ENCODE measurements at places on chromosomes 3 and 15.

- no peak for DNase-seq
Measured at GRCh38 chr15:86362555-86362954, 282.9 kb downstream of the AGBL1 start.

DNA sequence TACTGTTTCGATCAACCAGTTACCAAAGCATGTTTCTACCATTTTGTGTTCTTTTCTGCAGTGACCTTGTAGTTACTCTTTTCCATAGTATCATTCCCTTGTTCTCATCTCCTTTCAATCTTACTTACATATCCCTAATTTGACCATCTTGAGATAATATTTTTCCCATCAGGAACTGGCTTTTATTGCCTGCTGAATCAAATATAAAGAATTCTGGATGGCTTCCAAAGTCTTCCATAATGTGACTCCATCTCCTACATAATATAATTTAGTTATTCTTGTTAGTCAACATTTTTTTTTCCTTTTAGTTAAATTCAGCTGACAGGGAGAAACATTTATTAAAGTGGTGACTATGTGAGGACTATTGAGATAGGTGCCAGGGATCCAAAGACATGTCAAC, 7.0 kb downstream of the USP8 start:
- DNase-seq: no peak

DNA sequence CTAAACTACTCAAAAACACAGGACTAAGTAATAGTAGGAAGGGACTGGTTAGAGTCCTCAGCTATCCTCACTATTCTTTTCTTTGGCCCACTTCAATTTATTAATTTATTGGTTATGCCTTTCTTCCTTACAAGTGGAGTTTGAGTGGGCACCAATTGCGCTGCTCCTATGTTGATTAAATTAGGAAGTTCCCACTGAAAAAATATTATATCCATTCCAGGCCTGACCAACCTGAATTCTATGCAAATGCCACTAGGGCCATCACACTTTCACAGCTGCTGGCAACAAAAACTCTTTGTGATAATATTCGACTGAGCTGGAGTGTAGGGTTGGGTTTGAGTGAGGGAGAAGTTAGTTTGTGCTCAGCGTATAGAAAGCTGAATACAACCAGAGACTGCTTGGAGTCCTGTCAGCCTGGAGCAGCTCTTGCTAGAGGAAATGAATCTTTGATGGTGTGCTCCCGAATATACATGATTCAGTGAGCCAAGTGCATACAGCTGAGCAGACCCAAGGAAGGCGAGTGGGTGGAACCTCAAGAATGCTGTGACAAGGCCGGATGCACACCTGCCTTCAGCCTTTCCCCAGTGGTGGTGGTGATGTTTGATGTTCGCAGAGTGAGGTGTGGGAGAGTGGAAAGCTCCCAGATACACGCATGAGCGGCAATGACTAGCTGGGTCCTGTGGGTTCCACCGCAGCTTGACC, 1.5 kb downstream of the ARHGEF3 start:
- no peak for DNase-seq

- no peak for DNase-seq
Measured at GRCh38 chr3:51173518-51174271, 211.4 kb upstream of the MANF start.

DNA sequence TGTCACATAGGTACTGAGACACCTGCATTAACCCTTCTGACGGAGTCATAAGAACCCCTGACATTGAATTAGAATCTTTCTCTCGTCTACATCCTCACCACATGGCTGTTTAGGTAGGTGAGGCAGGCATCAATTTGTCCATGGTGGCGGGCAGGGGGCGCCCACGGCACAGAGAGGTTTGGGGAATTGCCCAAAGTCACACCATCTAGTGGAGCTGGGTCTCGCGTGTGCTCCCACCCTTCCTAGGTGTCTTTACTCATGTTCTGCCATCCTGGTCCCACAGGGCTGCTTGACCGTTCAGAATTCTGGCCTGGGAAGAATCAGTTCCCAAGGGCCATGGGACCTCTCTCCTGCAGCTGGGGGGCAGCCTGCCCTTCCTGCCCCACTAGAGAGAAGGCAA, 14.7 kb upstream of the DLL4 start:
- no peak for DNase-seq

DNA sequence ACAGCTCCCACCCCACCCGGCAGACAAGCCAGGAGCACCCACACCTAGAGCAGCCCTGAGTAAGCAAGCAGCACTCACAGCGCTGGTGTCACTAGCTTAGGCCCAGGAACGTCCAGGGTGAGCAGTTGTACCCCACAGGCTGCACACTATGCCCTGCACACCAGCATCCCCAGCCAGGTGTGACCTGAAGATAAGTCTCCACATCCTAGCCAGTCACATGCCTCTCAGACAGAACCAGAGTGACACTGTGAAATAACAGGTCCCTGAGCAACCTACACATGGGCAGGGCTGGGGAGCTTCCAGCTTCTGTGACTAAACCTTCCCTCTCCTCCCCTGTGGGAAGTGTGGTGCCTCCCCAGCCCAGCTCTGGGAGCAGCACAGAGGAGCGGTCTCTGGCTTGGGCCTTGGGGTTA, 253.6 kb downstream of the UACA start:
- no peak for DNase-seq

- DNase-seq: no peak
Measured at GRCh38 chr3:150433347-150433746, 25.2 kb downstream of the TSC22D2 start.
